Mesenteric fat pad (tissue), 1 donor: ENCODE measurements at places on chromosomes 7 and 10. TPM values are rescaled to one million over a fixed set of nuclear protein-coding genes. Genes with fewer than 3 reads are reported as not detected.

TUBAL3 gene
- not detected for total RNA-seq

C10orf62 gene
- total RNA-seq, result not detected

DNA sequence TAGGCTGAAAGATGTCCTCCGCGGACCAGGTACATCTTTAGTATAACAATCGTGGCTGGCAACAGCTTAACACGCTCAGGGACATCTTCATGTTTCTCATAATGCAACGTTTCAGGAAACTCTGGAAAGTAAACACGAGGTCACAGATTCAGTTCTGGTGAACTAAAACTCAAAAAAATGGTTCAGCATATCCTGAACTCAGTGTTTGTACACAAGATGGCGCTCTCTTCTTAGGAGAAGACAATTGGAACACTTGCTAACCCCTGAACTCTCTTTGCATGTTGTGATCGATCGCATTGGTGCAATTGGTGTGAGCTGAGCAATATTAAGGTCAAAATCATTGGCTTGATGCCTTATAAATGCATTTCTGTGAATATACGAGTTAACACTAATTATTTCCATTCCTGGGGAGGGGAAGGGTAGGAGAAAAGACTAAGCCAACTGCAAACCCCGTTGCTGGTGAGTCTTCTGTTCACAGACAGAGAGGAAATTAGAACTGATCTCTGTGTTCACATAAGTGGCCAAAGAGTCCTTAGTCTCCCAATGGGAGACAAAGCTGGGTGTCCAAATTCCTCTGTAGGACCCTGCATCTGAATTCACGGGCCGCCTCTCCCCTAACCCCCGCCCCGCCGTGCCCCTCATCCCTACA lies 52.6 kb upstream of the FAM180A start:
- no peak for DNase-seq

GRCh38 chr10:32402499-32402898 lies 43.4 kb upstream of the CCDC7 start:
- no peak for DNase-seq

- DNase-seq, result no peak
Measured at GRCh38 chr10:11483201-11484148, 128.0 kb downstream of the USP6NL start.

DNA sequence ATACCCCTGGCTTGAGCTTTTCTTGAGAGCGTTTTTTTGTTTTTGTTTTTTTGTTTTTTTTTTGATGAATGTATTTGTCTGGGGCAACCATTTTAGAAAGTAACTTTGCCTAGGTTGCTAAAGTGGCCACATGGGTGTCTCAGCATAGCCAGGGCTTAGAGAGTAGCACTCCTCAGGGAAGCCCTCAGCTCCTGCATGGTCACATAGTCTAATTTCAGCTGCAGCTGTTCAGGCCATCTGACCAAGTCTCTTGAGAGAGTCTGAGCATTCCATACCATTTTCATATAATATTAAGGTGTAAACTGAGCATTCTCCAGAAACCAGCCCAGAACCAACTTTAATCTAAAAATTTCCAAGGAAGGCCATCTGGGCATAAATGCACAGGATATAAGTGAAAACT lies 186.4 kb downstream of the NPSR1 start:
- no peak for DNase-seq

GRCh38 chr7:123901101-123901500 lies 23.9 kb upstream of the SPAM1 start:
- no peak for DNase-seq

- DNase-seq, result no peak
Measured at GRCh38 chr10:132366499-132366898, 30.5 kb upstream of the PWWP2B start.

MYO3A gene
- not detected for total RNA-seq

GRCh38 chr10:17562614-17563013 lies 54.6 kb downstream of the HACD1 start:
- no peak for DNase-seq

ATP6V1F gene
- total RNA-seq, result 160 TPM

STEAP1 gene
- 70.0 TPM for total RNA-seq

SAP25 gene
- 2.3 TPM for total RNA-seq

GIMAP4 gene
- 49.4 TPM for total RNA-seq

GRCh38 chr10:86659721-86660453 lies 5.5 kb downstream of the OPN4 start:
- DNase-seq, result peak; percentile 88

- no peak for DNase-seq
Measured at GRCh38 chr7:25633426-25634036, 405.2 kb upstream of the NPVF start.

DNA sequence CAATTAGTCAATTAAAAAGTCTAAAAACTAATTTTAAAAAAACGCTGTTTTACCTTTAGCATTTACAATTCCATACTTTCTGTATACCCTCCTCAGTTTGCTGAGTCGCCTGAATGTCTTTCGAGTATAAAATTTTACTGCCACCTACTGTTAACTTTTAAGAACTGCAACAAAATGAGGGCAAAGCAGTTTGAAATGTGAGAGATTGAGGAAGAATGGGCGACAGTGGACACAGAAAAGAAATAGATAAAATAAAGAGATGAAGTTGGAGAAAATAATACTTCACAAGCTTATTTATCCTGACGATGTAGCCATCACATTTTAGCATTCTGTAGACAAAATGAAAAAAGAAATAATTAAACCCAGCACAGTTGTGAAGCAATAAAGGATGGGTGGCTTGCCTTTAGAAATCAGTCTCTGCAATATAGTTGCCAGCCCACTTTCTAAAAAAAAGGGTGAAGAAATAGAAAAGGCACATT lies 110.8 kb upstream of the PTN start:
- no peak for DNase-seq

GRCh38 chr7:123499211-123499970 lies 35.0 kb downstream of the IQUB start:
- DNase-seq, result no peak

WDFY4 gene
- 10.1 TPM for total RNA-seq

DNA sequence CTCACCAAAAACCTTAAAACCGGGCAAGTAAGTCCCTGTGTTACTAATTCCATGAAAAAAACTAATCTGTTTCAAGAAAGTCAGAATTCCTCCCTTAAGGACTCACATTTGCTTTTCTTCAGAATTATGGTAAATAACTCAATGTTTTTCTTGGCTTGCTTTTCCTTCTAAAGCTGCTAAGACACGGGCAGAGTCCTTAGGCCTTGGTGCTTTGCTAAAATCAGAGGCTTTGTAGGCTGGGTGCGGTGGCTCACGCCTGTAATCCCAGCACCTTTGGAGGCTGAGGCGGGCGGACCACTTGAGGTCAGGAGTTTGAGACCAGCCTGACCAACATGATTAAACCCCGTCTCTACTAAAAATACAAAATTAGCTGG lies 32.0 kb downstream of the GNA12 start:
- no peak for DNase-seq

DNA sequence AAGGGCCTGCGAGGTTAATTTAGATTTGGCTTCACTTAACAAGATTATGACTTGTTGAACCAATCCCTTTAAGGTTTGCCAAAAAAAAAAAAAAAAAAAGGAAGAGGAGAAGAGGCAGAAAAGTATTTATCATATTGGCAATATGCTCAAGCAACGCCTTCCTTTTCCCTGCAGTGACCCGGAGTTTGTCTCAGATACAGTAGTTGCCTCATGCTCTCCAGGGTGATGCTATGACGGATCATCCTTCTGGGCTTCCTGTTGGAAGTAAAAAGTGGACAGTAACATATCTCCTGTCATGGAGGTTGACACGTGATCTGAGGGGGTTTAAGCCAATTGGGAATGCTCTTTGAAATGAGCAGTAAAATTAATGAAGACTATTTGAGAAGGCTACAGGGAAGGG lies 117.3 kb downstream of the BMPER start:
- DNase-seq, result no peak

GRCh38 chr10:30639946-30640786 lies 10.6 kb upstream of the LYZL2 start:
- no peak for DNase-seq

DNA sequence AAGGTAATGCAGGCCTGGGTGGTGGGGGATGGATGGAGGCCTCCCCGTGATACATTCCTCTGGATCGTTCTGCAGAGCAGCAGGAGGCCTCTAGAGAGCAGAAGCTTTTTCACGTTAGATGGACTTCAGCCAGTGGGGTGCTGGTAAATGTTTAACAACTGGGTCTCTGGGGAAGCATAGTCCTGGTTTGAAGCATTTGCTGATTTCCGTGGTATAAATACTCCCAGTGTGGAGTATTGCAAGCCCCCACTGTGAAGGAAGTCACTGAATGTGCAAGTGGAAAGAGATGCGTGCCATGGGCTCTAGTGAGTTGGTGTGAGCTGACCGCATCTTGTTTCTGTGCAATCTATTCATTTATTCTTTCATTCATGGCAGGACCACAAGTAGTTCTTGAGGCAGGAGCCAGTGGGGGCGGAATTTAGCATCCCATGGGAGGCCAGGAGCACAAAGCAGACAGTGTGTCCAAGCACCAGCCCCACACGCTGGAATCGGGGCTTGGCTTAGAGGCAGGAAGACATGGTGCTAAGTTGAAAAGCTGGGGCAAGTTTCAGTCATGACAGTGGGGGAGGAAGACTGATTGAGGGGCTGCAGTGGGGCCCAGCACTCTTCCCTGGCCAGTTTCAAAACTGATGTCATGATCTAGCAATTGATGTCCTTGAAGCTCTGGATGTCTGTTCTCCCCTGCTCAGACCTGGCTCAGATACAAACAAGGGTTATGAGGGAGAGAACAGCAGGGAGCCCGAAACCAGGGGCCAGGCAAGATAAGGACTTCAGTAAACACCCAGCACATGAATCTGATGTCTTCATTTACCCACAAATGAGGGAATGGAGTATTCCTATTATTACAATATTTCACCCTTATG lies 280.9 kb upstream of the LYZL1 start:
- DNase-seq, result no peak

- peak; percentile 80 for DNase-seq
Measured at GRCh38 chr10:522350-522749, 167.1 kb downstream of the DIP2C start.

- DNase-seq, result no peak
Measured at GRCh38 chr7:22488643-22489462, 11.1 kb downstream of the STEAP1B start.

CEP41 gene
- total RNA-seq, result 9.3 TPM
